ENCODE measurements at places on chromosomes 2 and 18.

DNA sequence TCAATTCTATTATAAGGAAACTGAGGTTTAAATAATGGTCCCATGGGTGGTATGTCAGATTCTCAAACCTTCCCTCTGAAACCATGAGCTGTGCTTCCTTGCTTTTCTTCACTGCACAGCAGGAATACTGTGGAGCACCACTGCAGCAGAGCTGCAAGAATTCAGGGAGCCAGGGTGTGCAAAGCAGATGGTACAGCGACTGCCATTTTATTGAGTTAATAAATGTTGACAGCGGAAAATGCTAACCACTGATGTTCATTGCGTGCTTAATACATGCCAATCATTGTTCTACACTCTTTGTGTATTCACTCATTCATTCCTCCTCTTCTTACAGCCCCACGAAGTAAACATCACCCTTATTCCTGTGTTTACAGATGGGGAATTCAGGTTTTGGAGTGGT, 152.2 kb upstream of the THSD7B start:
- DNase-seq, result no peak

- no peak for DNase-seq
These were observed 118.1 kb downstream of the FHOD3 start for GRCh38 chr18:36415625-36416024.

- DNase-seq, result no peak
These were observed 23.1 kb downstream of the CYP27C1 start for GRCh38 chr2:127196998-127197397.

DNA sequence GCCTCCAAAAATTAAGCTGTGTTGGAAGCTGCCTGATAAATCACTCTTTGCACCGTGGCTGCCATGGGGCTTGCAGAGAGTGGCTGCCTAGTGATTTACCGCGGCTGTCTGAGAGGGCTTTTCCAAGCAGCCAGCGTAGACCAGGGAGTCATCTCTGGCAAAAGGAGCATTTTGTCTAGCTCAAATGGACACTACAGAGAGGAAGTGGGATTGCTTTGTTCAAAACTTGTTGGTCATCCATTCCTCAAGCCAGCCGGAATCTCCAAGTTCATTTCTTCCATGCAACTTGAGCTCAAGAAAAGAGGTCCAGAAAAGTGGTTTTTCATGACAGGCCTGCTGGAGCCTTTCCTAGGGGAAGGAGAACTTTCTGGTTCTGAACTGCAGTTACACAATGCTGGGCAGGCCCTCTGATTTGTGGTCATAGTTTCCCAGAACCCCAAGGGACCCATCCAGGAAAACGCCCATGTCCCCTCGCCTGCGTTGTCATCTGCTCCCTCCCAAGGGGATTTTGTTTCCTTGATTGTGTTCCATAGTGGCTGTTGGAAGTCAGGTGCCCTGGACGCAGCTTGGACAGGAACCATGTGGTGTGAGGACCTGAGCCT, 108.1 kb downstream of the TRIB2 start:
- DNase-seq, result no peak

DNA sequence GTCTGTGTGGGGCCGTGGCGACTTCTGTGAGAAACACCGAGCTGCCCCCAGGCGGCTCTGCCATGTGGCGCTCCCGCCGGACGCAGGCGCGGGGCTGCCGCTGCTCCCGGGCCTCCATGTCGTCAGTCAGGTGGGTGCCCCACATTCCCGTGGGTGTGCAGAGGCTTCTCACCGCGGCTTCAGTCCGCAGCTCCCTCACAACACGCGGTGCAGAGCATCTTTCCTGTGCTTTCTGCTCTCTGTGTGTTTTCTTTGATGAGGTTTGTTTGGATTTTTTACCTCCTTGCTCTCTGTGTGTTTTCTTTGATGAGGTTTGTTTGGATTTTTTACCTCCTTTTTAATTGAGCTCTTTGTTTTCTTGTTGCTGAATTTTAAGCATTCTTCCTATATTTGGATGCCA, 13.0 kb downstream of the AQP12A start:
- no peak for DNase-seq
